ENCODE measurements at places on chromosomes 6 and 20.

DNA sequence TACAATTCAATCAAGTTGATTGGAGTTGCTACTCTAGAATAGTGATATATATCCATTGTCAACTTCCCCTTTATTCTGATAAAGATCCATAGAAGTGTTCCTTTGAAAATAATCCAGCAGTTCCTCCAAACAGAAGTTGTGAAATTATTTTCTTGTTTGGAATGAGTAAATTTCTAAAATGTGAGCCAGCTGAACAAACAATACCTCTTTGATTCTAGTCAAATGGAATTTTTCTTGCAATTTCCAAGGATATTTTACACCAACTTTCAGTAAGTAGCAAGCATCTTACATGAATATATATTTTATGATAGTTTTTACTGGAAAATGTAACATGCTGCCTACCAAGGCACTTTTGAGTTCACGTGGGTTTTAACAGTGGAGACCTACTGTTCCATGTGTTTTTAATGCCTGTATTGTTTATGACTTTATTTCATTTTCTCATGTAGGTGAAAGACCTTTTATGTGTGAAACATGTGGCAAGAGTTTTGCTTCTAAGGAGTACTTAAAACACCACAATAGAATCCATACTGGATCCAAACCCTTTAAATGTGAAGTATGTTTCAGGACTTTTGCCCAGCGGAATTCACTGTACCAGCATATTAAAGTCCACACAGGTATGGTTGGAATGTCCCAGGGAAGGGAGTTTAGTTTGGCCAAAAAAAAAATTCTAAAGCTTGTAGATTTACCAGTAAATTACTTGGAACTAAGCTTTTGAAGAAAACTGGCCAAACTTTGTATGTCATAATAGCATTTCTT is 6.5 kb downstream of the GZF1 start:
- DNase-seq = no peak

DNA sequence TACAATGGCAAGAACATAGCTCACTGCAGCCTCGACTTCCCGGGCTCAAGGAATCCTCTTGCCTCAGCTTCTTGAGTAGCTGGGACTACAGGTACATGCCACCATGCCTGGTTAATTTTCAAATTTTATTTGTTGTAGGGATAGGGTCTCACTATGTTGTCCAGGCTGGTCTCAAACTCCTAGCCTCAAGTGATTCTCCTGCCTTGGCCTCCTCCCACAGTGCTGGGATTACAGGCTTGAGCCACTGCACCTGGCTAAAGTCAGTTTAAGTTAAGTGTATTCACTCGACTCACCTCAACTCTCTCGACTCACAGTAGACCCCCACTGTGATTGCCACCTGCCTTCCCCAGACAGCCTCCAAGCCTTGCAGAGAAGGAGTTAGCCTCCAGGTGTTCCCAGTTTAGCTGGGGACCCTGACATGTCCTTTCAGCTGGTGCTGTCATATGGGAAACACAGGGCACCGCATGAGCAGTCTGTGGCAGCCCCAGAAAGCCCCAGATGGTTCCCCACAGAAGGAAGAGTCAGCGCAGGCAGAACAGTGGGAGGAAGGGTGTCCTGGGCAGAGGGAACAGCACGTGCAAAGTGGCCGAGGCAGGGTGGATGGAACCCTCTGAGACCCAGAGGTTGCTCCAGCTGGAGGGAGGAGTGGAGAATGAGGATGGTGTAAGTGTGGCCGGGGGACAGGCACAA is 40.4 kb downstream of the CEBPB start:
- no peak for DNase-seq

DNA sequence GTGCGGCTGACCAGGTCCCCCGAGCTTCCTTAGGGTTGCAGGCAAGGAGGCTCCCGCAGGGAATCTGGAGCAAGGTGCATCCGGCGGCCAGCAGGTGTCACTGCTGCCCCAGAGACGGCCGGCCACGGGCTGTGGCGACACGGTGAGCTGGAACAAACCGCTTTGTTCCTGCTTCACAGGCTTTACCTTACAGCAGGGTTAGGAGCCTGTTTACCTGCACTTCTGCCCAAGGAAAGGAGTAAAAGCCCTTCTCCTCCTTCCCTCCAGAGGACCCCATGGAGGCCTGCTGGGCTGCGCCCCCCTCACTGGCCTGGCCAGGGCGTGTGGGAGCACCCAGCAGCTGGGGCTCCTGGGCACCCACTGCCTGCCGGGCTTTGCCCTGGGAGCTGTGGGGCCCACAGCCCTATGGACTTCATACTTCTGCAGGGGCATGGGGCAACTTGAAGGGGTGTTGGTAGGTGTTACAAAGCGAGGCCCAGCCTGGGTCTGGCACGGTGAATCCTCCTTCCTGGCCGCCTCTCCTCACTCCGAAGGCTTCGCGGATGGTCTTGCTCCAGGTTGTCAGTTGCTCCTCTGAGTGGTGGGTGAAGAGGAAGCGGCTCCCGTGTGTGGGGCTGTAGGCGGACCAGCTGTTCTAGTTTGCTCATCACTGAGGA is 88.4 kb downstream of the CDC5L start:
- peak; percentile 16 for DNase-seq

DNA sequence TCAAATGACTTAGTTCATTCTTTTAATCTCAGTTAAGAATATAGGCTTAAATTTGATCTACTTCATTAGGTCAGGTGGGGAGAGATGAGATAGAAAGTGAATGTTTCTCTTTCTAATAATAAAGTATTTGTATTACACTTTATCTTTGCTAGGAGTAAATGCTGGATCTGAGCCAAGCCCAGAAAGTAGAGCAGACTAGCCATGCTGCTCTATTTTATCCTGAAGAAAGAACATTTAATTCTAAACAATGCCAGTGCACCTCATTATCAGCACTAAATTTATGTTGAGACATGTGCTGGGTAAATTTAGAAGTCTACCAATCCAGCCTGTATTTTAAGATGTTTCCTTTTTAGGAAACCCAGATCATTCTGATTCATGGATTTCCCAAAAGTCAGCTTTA is 43.5 kb downstream of the AKIRIN2 start:
- no peak for DNase-seq

DNA sequence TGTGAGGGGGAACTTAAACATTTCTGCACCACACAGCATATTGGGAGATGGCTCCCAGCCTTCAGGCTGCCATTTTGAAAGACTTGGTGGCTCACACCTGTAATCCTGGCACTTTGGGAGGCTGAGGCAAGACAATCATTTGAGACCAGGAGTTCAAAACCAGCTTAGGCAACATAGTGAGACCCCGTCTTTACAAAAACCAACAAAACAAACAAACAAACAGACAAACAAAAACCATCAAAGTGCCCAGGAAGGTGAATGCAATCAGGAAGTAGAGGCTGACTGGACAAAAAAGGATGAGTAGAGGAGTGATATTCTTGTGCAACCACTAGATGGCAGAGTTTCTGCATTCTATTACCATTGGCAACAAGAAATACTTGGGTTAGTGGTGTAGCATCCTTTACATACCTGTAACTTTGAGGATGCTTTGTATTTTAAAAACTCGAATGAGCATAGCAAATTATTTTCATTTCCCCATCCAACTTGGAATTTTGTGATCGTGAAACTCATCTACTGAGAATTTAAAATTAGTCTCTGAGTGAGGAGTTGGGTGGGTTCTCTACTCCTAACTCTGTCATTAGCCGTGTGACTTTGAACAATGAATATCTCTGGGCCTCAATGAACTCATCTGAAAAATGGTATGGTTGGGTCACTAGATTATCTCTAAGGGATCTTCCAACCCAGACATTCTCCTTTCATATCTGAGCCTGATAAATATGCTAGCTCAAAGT is 84.4 kb downstream of the CRYBG1 start:
- peak; percentile 1 for DNase-seq

- DNase-seq = no peak
Measured at GRCh38 chr6:27814665-27815424, 97.4 kb downstream of the OR2B2 start.

DNA sequence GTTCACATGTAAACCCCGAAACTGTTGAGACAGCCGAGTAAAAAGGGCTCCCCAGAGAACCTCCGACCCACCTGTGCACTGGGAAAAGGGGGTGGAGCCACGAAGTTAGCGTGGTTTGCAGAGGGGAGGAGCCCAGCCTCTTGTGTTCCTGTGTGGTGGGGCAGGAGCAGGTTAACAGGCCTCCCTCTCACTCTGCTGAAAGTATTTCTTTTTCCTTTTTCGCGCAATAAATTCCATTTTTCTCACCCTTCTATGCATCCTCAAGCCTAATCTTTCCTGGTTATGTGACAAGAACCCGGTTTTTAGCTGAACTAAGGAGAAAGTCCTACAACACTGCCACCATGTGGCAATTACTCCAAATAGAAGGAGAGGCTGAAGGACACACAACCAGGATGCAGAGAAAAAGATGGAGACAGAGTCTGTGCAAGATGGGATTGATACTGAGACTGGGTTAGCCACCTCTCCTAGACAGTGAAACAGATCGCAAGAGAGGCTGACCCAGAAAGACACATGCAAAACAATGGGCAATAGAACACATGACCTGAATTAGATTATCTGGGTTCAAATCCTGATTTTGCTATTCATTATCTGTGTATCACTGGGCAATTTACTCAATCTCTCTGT is 168.7 kb upstream of the PRSS16 start:
- DNase-seq = no peak

DNA sequence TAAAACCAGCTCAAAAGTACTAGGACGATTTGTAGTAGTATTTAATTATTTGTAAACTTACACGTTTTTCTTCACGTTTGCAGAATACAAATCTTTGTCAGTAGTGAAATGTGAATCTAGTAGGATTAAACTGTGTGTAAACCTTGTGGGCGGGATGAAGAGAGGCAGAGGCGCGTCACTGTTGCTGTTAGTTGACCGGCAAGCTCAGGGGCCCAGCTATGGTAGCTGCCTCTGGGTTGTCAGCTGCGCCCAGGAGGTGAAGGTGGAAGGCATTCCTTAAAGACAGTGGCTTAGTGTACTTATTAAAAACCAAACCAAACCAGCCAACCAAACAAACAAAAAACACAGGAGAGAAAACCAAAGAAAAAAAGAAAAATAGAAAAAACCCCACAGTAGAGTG is 69.6 kb downstream of the IGF2R start:
- DNase-seq = no peak

DNA sequence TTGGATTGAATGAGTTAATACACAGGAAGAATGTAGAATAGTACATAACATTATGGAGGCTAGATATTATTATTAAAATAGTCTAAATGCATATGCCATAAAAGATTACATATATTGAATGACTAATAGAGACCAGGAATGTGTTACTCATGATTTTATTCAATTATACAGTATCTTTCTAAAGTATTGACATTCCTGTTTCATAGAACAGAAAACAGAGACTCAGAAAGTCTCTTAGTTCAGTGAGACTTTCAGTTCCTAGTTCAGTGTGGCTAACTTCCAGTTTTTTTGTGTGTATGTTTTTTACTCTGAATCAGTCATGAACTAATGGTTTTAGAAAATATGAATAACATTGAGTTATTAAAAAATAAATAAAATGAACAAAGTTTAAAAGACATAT is 34.6 kb upstream of the TMEM244 start:
- DNase-seq = no peak

- no peak for DNase-seq
Measured at GRCh38 chr20:4006640-4007039, 8.7 kb downstream of the RNF24 start.

DNA sequence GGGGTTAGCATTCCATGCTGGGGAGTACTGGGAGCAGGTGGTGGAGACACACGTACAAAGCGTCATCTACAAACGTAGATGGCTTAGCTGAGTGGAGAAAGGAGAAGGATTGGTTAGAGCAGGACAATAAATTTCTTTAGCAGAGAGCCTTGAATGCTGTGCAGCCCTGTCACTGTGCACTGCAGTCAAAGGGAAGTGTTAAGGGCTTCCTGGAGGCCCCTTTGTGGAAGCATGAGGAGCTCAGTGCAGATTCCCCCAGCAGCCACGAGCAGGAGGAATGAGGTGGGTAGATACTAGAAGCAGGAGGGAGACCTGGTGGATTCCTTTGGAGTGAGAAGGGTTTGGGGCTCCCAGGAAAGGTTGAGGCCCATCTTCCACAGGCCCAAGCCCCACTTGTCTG is 6.1 kb upstream of the TREML4 start:
- no peak for DNase-seq

DNA sequence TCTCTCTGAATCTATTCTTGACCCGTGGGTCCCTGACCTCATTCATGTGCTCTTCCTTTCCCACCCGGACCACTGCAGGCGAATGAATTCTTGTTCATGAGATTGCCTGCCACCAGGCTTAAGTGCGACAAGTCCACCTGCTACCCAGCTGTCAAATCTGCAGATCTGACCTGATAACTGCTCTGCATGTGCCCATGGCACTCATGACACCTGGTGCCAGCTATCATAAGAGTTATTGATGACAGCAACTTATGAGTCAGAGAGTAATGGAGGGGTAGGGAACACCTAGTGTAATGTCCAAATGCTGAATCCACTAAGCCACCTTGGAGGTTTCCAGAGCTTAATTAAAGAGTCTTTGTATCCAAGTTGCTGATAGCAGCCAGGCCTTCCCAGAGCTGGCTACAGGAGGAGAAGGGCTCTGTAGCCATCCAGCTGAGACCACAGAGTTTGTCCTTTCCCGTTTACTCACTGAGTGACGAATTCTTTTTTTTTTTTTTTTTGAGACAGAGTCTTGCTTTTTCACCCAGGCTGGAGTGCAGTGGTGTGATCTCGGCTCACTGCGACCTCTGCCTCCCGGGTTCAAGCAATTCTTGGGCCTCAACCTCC is 17.4 kb downstream of the SHLD1 start:
- no peak for DNase-seq

DNA sequence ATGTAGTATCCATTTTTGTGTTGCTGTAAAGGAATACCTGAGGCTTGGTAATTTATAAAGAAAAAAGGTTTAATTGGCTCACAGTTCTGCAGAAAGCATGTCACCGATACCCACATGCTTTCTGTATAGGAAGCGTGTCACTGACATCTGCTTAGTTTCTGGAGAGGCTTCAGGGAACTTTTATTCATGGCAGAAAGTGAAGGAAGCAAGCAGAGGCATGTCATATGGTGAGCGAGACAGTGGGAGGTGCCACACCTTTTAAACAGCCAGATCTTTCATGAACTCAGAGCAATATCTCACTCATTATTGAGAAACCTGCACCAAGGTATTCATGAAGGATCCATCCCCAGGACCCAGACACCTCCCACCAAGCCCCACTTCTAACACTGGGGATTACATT is 3.5 kb downstream of the SUMO4 start:
- no peak for DNase-seq

GRCh38 chr20:6040958-6041807 is 12.7 kb downstream of the LRRN4 start:
- DNase-seq = no peak

- no peak for DNase-seq
Measured at GRCh38 chr6:89204096-89204495, 13.1 kb downstream of the GABRR1 start.

GRCh38 chr6:149108038-149108748 is 209.3 kb upstream of the TAB2 start:
- no peak for DNase-seq

- peak; percentile 44 for DNase-seq
Measured at GRCh38 chr6:106085984-106086813, at the start of gene PRDM1. PRDM1 (plus strand) TSS chr6:106086336; CDS start chr6:106086554, 218 bp downstream.

DNA sequence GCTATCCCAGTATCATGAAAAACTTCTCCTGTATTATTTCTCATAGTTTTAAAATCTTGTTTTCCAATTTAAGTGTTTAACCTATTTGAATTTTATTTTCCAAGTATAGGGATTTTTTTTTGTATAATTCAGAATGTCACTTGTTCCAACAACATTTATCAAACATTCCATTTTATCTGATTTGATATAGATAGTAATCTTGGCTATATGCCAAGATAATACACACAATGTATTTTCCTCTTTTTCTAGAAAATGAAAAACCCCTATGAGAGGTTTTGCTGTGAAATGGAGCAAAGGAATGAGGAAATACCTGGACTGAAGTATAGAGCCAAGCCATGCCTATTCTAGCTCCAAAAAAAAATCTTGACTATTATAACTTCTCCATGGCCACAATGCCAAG is 628.9 kb downstream of the HTR1B start:
- DNase-seq = no peak

All from activated CD8-positive, alpha-beta memory T cell treated with anti-CD3 and anti-CD28 coated beads for 1 hour (primary cell).